A549 treated with RU486 at 1 μM for 4 hours (cell line): ENCODE measurements at places on chromosomes 7 and 10. TPM values are rescaled to one million over a fixed set of nuclear protein-coding genes. Genes with fewer than 3 reads are reported as not detected.

The NODAL gene
- total RNA-seq: not detected in 5 replicates

The A1CF gene
- 0.03 to 0.11 TPM in 2 of 5 replicates, not detected in the others for total RNA-seq

The VSTM4 gene
- total RNA-seq: 0.29 to 0.44 TPM (median 0.36 TPM) in 5 replicates

The HSPA12A gene
- 9.3 to 13.0 TPM (median 12.2 TPM) in 5 replicates for total RNA-seq

The NCAPG2 gene
- total RNA-seq: 25.9 to 42.1 TPM (median 37.3 TPM) in 5 replicates

The CROT gene
- 3.6 to 8.1 TPM (median 7.4 TPM) in 5 replicates for total RNA-seq
